ENCODE measurements at places on chromosomes 6 and 20. TPM values are rescaled to one million over a fixed set of nuclear protein-coding genes. Genes with fewer than 3 reads are reported as not detected.

ENPP1 gene
- total RNA-seq, result 13.5 TPM

GZF1 gene
- total RNA-seq, result 17.8 TPM

DNA sequence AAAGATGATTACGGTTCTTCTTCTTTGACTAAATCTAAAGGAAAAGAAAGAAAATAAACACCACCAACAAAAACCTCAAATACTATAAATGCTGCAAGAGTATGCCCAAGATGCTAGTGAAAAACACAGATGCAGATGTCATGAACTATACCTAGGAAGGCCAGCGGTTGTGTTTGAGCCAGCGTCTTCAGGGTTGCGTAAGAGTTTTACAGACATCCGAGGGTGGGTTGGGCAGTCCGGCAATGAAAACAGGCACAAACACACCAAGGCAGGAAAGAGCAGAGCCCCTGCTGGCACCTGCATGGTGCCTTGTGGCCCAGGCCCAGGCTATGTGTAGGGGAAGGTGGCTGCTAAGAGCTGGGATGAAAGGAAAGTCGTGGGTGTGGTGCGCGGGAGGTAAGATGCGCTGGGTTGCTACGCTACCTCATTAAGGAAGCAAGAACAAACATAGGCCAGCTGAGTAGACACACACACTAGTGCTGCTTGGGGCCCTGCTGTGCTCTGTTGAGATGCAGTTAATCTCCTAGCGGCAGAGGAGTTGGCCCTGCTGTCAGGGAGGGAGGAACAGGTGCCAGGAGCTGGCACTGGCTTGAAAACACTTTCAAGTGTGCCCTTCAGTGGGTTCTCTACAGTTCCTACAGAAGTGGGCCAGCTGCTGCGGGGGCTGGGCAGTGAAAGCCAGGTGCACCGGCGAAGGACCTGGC, 170.2 kb upstream of the PLN start:
- no peak for DNase-seq

TCF15 gene
- total RNA-seq, result 2.5 TPM

DNA sequence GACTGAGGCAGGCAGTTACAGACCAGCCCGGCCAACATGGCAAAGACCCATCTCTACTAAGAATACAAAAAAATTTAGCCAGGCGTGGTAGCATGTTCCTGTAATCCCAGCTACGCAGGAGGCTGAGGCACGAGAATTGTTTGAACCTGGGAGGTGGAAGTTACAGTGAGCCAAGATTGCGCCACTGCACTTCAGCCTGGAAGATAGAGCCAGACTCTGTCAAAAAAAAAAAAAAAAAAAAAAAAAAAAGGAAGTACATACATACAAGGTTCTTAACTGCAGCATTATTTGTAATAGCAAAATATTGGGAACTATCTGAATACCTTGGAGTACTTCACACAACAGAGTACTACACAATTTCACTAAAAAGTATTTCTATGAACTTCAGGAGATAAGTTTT, 183.5 kb upstream of the OLIG3 start:
- no peak for DNase-seq

GRCh38 chr6:87907521-87907920, 140.1 kb upstream of the SPACA1 start:
- no peak for DNase-seq

GRCh38 chr6:142246960-142247359, 54.8 kb upstream of the ADGRG6 start:
- DNase-seq, result no peak

GRCh38 chr6:150093397-150093796, 24.5 kb upstream of the ULBP3 start:
- no peak for DNase-seq

SSTR4 gene
- not detected for total RNA-seq

DNA sequence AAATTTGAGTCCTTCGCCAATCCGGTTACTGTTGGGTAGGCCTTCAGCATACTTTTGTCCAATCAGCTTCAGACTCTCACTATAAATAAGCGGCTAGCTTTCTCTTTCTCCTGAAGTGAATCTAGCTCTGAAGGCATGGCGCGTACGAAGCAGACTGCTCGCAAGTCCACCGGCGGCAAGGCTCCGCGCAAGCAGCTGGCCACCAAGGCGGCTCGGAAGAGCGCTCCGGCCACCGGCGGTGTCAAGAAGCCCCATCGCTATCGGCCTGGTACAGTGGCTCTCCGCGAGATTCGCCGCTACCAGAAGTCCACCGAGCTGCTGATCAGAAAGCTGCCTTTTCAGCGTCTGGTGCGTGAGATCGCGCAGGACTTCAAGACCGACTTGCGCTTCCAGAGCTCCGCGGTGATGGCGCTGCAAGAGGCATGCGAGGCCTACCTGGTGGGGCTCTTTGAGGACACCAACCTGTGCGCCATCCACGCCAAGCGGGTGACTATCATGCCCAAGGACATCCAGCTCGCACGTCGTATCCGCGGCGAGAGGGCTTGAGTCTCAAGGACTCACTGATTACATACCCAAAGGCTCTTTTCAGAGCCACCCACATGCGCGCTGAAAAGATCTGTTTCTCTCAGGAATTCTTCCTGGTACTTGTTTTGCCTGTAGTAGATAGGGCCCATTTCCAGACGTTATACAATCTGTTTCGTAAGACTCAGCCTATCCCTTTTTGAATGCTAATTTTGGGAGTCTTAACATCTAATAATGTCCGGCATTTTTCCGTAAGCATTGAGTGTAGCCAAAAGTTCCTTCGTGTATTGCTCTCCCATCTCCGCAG, 102.0 kb downstream of the OR2B2 start:
- peak; percentile 91 for DNase-seq

DNA sequence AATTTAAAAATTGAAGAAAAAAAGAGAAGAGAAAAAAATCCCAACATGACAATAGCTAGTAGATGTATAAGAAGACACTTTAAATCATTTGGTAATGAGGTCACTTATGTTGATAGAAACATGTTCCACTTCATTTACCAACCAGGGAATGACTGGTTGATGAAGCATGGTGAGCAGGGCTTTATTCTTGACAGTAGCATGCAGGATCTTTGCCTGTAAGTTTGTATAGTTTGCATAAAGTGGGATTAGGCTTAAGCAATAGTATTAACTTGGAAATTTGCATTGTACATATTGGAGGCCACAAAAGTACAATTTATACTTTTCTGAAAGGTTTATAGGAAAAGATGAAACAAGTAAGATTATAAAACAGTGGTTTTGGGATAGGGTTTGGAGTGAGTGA, 67.0 kb downstream of the NOX3 start:
- no peak for DNase-seq

HTR1E gene
- total RNA-seq, result not detected

- no peak for DNase-seq
These were observed 9.0 kb upstream of the TSHZ2 start for GRCh38 chr20:52963131-52963530.

SPDEF gene
- total RNA-seq, result not detected

GRCh38 chr20:52454660-52455059, 263.1 kb upstream of the ZFP64 start:
- no peak for DNase-seq

TTLL9 gene
- 0.14 TPM for total RNA-seq

SLC35F1 gene
- total RNA-seq, result 1.2 TPM

SLC17A3 gene
- total RNA-seq, result not detected

ZNF512B gene
- 11.2 TPM for total RNA-seq

GCNT2 gene
- total RNA-seq, result 1.9 TPM

DNA sequence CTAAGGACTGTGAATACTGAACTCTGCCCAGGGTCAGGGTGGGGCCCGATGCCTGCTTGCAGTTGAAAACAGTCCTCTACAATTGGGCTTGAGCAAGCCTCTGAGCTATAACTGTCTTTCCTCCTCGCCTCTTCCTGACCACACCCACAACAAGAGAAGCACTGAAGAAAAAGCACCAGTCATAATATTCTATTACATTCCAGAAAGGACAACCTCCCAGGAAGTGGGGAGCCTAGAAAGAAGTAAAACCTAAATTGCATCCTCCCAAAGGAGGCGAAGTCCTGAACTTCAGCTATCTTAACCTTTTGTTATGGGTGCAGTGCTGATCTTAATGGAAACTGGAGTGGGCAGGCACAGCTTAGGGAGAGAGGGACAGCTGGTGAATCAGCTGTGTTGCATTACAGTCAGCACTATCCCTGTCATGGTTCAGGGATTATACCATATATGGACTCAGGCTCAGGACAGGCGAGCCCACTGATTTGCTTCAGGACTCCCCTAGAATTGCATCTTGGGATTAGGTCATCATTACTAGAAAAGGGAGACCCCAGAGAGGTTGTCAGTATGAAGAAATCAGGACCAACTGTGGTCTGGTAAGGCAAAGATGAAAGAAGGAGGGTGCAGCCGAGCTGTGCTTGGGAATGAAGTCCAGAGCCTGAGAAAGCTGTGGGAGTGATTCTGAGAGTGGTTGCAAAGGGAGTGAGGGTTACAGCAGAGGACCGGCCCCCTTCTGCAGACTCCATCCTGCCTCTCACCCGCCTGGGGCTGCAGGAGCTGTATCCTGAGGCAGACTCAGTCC, 18.3 kb upstream of the TRAM2 start:
- peak; percentile 89 for DNase-seq

Data from posterior vena cava (tissue), 2 donors.